ENCODE measurements at places on chromosomes 4 and X.
A peak's percentile ranks its signal among the peaks of the same experiment; 100 is the strongest.

DNA sequence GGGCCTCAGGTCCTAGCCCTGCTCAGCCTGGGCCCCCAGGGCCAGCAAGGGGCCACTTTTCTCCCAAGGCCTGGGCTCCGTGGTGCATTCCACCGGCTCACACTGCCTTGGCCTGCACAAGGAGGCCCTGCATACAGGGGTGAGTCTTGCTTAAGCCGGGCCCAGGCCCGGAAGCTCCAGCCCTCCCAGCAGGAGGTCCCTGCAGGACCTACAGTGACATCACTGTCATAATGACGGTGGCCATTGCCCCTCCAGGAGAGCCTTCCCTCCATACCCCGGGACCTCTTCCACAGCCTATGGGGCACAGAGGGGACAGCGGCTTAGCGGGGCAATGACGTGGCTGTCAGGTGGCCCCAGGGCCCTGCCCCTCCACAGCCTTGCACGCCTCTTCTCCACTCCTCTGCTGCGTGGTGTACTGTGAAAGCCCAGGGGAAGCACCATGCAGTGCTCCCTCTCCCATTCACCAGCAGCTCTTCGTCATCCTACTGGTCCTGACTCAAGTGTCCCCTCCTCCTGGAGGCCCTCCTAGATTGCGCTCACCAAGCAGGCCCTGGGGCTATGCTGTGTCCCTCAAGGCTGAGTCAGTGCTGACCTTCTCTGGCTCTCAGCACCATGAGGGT, 32.3 kb upstream of the AFAP1 start:
- no peak for DNase-seq

GRCh38 chr4:71275004-71275403, 63.8 kb upstream of the SLC4A4 start:
- DNase-seq = no peak

GRCh38 chr4:108458681-108459080, 161.7 kb upstream of the RPL34 start:
- DNase-seq = no peak

DNA sequence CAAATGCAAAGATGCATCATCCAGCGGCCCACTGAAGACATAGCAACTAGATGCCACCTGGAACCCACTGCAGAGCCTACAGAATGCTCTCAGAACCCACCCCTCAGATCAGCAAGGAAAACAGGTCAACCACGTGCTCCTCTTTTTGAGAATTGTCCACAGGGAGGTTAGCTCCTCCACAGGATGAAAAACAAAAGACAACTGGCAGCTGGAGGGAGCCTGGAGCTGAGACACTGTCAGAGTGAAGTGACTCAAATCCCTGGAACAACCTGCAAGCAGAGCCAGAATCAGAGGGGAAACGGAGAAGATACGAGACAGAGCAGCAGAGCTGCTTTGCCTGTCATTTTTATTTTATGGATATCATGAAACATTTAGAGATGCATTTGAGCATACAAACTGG, 277.6 kb downstream of the GASK1B start:
- DNase-seq = no peak

GRCh38 chr4:109011241-109012026, 248.6 kb upstream of the ETNPPL start:
- DNase-seq = no peak

DNA sequence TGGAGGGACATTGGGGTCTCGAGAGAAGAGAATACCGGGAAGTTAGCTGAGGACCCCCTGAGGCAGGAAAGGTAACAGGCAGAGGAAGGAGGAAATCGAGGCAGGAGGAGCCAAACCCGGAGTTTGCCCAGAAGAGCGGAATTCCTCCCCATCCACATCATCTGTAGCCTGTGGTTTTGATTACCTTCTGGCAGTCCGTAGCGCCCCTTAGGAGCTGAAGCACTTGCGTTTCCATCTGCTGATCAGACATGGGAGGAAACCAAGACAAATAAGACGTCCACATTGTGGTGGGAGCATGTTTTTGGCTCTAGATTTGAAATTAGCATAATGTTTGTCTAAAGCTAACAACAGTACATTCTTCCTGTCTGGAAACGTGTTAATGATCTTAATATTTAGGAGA, 26.8 kb upstream of the HMX1 start:
- DNase-seq = no peak

GRCh38 chr4:134326866-134327265, 125.3 kb upstream of the PABPC4L start:
- peak; percentile 23 for DNase-seq

GRCh38 chr4:113406723-113407016, 354.9 kb downstream of the CAMK2D start:
- no peak for DNase-seq

DNA sequence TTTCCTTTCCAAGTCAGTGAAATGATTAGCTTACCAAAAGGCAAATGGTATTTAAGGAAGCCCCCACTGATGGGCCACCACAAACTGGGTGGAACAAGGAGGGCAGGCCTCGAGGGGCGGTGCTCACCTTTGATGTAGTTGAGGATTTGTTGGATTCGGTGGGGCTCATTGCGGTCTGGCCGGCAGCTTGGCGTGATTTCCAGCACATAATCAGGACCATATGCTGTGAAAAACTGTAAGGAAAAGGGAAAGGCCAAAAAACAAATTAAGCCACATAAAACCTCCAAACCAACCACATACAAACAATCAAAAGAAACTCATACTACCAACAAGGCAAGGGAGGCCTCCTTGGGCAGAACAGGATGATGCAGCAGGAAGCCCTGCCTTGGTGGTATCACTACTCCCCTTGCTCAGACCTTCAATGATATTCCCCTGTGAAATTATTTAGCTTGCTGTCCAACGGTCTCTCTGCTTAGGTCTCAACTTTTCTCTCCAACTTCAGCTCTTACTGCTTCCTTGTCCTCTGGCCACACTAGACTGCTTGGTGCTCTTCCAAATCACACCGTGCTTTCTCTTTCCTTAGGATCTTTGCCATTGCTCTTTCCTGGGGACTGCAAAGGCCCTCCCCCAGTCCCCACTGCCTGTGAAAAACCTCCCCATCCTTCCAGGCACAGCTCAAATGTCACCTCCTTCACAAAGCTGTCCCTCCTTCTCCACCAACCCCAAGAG, 46.1 kb upstream of the CITED1 start:
- no peak for DNase-seq

DNA sequence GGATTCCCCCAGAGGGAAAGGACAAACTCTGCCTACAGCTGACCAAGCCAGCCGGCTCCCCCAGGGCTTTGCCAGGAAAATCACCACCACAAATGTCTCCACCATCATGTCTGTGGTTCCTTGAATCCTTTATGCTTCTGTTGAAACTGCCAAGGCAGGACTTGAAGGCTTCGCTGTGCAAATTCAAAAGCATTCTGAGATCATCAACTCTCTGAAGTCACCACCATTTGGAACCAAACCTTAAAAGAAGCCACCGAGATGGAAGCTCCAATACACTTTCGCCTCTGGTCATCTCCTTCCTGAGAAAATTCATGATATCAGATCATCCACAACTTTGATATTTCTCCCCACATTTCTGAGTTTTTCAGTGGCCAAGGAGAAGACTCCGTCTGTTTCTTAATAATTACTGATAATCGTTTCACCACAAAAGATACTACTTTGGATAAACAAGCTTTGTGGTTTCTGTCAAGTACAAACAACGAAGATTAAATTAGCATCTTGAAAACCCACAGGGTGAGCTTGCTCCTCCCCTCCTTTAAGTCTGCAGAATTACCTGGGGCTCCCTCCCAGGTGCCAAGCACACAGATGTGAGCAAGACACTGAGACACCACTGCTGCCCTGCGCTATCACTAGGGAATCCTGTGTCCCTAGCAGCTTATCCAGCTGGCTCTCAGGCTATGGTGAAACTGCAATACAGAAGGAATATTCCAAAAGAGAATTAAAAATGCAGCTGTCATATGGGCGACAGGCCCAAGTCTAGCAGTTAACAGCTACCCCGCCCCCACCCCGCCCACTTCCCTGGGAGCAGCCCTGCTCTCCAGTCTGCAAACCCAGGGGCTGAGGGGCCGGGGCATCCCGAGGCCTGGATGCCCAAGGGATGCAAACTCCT, 125.0 kb upstream of the TBL1X start:
- DNase-seq = no peak

All from SHP77 (cell line).